Urothelium cell line (cell line): ENCODE measurements at places on chromosomes 5 and 9.

DNA sequence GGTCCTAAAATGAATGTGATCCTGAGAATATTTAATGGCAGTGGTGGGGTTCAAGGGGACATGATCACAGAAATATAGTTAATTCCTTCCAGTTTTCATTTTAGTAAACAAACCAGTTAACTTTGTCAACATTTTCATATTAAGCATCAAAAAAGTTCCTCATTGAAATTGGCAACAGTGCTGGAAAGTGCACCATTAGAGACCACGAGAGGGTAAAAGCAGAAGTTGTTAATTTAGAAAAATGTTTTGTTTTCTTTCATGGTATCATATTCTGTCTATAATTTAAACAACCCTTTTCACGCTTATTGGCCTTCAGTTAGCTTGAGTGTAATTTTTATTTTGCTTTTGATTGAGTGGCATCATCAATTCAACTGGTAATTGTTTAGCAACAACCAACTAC is 11.9 kb downstream of the GIN1 start:
- DNase-seq, result no peak

- no peak for DNase-seq
Observed at GRCh38 chr9:6441269-6441668, 28.3 kb downstream of the UHRF2 start.

DNA sequence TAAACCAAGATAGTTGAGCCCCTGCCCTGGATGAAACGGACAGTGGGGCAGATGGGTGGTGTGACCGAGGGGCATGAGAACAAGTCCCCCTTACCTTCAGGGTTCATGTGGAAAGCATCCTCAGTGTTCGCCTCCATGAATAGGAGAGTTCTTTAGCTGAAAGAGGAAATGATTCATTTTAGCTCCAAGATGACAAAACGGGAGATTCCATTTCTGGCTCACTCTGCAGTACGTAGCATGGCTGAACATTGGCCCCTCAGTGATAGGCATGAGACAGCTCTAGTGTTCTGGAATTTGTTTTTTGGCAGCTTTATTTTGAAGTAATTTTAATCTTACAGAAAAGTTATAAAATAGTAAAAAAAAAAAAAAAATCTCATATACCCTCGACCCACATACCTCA is 70.2 kb upstream of the AGXT2 start:
- peak; percentile 40 for DNase-seq

- no peak for DNase-seq
Observed at GRCh38 chr9:117018966-117019617, 332.0 kb downstream of the TRIM32 start.

DNA sequence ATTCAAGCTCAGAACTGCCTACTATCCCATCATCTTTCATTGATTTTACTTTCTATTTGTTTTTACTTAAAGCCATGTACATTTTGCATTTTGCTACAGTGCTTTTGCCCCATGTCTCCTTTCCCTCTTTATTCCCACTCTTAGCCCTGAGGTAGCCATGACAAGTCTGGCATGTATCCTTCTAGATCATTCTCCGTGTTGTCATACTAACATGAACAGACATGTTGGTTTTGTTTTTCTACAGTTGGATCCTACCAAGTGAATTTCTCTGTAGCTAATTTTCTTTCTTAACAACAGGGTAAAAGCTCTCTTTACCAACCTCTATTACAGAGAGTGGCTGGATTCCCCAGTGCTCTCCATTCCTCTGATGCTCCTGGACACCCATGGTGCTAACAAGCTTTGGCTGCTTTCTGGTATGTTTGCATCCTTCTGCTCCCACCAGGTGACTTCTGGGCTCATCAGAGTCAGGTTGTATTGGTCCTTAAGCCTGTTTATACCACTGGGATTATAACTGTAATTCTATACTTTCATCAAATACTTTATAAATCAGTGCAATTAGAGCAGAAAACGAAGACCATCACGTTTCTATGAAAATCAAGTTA is 38.8 kb upstream of the BOD1 start:
- no peak for DNase-seq

GRCh38 chr9:86966852-86967511 is 19.7 kb upstream of the GAS1 start:
- no peak for DNase-seq

DNA sequence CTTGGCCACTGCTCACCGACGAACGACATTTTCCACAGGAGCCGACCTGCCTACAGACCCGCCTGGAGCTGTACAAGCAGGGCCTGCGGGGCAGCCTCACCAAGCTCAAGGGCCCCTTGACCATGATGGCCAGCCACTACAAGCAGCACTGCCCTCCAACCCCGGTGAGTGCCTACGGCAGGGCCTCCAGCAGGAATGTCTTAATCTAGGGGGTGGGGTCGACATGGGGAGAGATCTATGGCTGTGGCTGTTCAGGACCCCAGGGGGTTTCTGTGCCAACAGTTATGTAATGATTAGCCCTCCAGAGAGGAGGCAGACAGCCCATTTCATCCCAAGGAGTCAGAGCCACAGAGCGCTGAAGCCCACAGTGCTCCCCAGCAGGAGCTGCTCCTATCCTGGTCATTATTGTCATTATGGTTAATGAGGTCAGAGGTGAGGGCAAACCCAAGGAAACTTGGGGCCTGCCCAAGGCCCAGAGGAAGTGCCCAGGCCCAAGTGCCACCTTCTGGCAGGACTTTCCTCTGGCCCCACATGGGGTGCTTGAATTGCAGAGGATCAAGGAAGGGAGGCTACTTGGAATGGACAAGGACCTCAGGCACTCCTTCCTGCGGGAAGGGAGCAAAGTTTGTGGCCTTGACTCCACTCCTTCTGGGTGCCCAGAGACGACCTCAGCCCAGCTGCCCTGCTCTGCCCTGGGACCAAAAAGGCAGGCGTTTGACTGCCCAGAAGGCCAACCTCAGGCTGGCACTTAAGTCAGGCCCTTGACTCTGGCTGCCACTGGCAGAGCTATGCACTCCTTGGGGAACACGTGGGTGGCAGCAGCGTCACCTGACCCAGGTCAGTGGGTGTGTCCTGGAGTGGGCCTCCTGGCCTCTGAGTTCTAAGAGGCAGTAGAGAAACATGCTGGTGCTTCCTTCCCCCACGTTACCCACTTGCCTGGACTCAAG is 1.5 kb downstream of the CSF2 start:
- DNase-seq, result peak; percentile 51

- no peak for DNase-seq
Observed at GRCh38 chr5:45697201-45697600, 1.0 kb upstream of the HCN1 start.

GRCh38 chr9:121694600-121694999 is 43.2 kb downstream of the DAB2IP start:
- DNase-seq, result no peak

DNA sequence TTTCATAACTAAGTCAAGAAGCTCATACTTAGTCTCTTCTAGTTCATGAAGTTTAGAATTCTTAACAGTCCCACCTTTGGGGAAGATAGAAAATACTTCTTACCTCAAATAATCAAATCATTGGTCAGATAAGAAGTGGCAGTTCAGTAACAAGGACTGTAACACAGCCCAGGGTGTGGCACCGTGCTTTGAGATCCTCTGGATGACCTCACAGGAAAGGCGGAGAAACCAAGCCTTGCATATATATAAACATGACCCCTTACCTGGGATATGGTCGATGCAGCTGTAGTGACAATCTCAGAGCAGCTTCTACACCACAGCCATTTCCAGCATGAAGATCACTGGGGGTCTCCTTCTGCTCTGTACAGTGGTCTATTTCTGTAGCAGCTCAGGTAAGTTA is at the start of gene SPINK7:
TSS of gene SPINK7 (plus strand) at position 271 of the 400 bp plus-strand sequence. CDS start at position 332, 61 bp downstream.
- DNase-seq, result no peak

GRCh38 chr5:122770477-122770876 is 4.4 kb upstream of the SNX2 start:
- DNase-seq, result no peak

- no peak for DNase-seq
Observed at GRCh38 chr9:13552606-13553215, 273.2 kb upstream of the MPDZ start.

GRCh38 chr5:165334201-165334600 is 1828.8 kb downstream of the MAT2B start:
- DNase-seq, result no peak

GRCh38 chr5:133952729-133953567 is 15.5 kb downstream of the C5orf15 start:
- no peak for DNase-seq

DNA sequence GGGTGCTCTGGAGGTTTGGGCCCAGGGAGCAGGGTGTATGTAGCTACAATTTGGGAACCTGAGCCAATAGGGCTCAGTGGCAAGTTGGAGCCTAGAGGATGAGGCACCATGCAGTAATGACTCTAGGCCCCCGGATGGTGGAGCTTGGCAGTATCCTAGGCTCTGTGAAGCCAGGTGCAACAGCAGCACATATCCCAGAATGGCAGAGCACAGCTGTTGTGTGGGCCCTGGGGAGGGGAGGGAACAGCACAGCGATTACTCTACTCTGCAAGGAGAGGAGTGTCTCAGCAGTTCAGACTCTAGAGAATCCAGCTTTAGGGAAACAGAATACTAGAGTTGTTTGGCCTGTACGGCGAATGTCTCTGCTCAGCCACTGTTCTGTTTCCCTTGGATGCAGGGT is 56.1 kb downstream of the LRRTM2 start:
- no peak for DNase-seq

GRCh38 chr5:98940581-98940980 is 11.8 kb upstream of the CHD1 start:
- DNase-seq, result no peak

DNA sequence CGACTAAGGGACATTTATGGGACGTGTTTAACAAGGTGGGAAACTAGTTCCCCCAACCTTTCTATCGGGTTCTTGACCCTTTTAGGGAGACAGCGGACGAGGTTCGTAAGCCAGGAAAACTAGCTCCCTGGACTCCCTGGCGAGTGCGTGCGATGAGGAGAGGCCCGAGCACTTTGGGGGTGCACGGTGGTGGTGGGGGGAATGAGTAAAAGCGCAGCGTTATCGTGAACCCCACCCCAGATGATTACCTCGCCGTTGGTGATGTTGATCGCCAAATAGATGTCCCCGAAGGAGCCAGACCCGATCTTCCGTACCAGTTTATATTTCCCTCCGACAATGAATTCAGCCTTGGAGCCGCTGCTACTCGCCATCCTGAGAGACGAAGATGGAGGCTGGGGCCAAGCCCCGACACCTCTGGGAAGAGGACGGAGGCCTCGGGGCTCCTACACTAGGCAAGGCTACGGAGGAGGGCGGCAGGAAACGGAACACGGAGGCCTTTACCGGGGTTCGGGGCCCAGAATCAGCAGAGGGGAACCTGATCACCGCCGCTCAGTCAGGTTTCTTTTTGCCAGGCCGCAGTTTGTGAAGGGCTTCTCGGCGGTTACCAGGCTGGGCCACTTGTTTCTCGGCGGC is 529 bp downstream of the CSNK1A1 start:
- peak; percentile 4 for DNase-seq

DNA sequence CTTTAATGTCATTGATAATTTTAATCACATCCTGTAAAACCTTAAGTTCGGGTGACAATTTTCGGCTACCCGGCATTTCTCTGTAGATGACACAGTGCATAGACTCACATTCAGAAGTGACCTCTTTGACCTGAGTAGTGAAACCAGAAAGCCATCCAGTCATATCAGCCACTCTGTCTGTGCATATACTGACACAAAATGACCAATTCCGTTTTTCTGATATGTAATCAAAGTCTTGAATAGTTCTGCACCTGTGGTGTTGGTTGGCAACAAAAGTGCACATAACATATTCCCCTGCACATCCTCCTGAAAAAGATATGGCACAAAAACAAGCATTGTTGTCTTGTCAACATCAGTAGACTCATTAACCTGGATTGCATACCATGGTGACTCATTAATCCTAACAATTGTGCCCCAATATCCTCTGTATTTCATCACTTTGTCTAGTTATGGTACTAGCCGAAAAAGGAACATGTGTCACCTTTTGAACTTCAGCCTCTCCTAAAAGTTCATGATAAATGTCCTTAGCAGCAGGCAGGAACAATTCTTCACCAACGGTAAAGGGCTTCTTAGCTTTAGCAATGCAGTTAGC is 4.6 kb upstream of the HNRNPA0 start:
- DNase-seq, result no peak

DNA sequence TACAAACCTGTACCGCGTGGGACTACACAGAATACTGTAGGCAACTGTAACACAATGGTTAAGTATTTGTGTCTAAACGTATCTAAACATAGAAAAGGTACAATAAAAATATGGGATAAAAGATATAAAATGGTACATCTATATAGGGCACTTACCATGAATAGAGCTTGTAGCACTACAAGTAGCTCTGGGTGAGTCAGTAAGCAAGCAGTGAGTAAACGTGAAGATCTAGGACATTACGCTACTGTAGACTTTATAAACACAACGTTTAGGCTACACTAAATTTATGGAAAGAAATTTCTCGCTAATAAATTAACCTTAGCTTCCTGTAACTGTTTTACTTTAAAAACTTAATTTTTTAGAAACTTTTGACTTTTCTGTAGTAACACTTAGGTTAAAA is 46.5 kb downstream of the MRPS27 start:
- DNase-seq, result no peak

DNA sequence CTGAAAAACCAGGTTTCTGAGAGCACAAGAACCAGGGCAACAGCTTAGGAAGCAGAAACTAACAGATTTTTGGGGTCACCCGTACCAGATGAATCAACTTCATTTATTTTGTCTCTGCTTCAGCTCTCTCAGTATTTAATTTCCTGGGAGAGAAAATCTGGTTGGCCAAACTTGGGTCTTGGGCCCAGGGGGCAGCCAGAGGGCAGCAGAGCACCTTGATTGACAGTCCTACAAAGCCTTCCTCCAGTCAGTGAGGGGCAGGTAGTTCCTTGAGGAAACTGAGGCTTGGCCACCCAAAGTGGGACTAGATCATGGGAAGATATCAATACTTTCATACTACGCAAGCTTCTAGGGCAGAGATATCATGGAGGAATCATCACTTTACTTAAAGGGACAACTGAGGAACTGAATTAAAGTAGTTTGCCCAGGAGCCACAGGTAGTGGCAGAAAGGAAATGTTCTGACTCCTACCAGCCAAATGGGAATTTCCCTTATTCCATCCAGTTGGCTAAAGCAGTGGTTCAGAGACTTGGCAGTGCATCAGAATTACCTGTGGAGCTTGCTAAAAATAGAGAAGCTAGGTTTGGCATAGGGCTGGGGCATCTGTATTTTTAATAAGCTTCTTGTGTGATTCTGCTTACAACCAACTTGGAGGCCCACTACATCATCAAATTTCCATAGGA is 21.5 kb upstream of the ARHGAP26 start:
- peak; percentile 13 for DNase-seq
